Chondrocyte (in vitro differentiated cells): ENCODE measurements at places on chromosomes 2 and 18. TPM values are rescaled to one million over a fixed set of nuclear protein-coding genes. Genes with fewer than 3 reads are reported as not detected.

- DNase-seq = no peak
Observed at GRCh38 chr2:45856391-45857274, 205.2 kb downstream of the PRKCE start.

DNA sequence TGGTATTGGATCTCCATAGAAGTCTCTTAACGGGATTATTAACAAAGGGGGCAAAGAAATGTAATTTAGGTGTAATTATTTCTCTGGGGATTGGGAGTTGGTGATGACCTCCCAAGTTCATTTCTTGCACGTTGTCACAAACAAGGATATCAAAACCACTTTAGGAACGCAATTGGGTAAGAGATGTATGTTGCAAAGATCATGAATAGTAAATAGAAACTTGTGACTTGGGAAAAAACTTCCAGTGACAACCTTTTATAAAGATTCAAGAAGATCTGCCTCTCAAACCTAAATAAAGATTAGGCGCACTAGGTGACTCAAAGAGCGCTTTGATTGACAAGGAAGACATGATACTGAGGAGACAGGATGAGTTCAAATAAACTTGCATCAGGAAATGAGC lies 127.8 kb upstream of the TRIB2 start:
- DNase-seq = no peak

- DNase-seq = no peak
Observed at GRCh38 chr2:223058952-223059716, 7.1 kb downstream of the KCNE4 start.

GRCh38 chr2:111205774-111206173 lies 85.1 kb downstream of the BCL2L11 start:
- no peak for DNase-seq

- no peak for DNase-seq
Observed at GRCh38 chr2:16257322-16258028, 317.1 kb downstream of the MYCN start.

DNA sequence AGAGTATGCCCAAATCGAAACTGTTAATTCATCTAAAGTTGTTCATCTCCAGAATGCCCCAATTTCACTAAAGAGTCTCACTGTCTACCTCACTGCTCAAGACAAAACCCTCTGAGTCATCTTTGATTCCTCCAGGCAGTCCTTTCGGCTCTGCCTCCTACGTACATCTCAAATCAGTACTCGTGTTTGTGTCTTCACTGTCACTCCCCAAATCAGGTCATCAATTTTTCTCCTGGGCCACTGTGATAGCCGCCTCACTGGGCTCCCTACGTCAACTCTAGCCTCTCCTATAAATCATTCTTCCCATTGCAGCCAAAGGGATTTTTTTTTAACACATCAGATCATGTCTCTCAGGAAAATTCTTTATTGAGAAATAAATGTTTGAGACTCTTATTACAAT lies 42.1 kb upstream of the TTC39C start:
- DNase-seq = no peak

GRCh38 chr2:241867776-241868420 lies 1.6 kb upstream of the RTP5 start:
- peak; percentile 87 for DNase-seq

DNA sequence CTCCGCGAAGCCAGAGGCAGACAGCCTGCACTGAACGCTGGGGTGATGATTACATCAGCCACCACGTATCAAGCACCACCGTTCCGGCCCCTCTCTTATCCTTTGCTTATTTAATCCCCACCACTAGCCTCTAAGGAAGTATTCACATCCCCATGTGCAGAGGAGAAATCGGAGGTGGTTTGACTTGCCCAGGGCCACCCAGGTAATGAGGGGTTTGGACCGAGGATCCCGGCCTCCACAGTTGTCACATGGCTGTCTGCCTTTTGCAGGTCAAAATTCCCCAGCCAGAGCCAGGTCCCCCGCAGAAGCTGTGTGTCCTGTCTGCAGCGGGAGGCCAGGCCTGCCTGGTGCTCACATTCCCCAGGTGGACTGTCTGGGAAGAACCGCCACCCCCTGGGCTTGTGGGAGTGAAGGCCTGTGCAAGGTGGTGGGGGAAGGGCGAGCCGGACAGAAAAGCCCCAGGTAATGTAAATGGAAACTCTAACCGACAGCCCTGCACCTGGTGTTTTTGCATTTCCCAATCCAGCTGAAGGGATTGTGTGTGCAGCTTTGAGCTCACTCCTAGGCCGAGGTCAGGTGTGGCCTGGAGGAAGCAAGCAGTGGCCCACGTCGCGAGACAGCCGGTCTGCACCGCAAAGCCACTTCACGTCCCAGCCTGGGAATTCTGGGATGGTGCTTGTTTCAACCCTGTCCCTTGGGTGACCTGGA lies 108.5 kb upstream of the ID2 start:
- DNase-seq = peak; percentile 74

- no peak for DNase-seq
Observed at GRCh38 chr2:230170532-230170931, 49.3 kb downstream of the SP110 start.

GRCh38 chr2:120441744-120442471 lies 96.0 kb downstream of the INHBB start:
- peak; percentile 74 for DNase-seq

GRCh38 chr2:202442882-202443281 lies 66.8 kb downstream of the BMPR2 start:
- DNase-seq = no peak

DNA sequence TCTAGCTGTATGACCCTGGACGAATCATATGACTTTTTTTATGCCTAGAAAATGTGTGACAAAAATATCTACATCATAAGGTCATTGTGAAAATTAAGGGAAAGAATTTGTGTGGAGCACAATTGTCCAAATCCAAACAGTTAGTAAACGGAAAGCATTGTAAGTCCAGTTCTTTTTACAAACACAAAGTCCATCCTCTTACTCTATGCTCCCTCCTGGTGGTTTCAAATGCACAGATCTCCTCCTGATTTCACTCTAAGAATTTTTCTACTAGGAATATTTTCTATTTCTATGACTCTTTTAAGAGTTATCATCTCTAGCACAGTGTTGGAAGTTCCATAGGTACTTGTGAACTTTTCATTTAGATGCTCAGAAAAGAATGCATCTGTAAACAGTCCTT lies 125.2 kb upstream of the ARL5A start:
- DNase-seq = no peak

DNA sequence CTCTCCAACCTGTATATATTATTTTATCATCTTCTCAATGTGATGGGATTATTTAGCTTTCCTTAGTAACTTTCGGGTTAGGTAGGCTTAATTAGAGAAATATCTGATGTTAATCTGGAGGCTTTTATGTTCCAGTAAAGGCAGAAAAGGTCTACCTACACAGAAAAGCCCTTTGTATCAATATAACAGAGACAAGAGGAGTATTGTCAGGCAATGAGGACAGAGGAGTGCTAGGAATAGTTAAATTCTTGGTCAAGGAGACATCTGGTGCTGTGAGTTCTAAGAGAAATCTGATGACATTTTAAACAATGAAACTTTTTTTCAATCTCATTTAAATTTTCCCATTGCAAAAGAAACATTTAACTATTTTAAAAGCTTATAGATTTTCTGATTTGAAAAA lies 36.1 kb downstream of the DPP4 start:
- DNase-seq = no peak

- DNase-seq = no peak
Observed at GRCh38 chr2:106579750-106580197, 92.6 kb downstream of the CD8B2 start.

DNA sequence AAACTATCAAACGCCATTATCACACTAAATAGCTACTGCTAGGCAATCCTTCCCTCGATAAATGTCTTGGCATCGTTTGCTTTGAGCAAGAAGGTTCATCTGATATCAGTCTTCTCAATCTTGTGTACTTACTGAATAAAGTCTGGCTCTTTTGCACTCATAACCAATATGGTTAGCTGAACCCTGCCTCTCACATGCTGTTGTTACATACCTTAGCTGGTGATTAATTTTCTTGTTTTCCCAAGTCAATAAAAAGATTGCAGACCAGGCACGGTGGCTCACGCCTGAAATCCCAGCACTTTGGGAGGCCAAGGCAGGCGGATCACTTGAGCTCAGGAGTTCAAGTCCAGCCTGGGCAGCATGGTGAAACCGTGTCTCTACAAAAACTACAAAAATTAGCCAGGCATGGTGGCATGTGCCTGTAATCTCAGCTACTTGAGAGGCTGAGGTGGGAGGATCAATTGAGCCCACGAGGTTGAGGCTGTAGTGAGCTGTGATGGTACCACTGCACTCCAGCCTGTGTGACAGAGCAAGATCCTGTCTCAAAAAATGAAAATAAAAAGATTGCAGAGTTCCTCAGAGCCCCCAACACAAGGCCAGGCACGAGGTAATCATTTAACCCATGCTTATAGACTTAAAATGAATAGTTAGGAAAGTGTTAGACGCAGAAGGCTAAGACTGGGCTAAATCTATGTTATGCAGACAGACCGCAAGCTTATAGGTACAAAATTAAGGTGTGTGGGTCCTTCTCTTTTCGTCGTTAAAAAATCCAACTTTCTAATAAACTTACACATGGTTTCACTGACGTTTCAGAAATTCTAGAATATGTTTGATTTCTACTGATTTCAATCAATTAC lies 177.5 kb downstream of the ALPK2 start:
- DNase-seq = no peak

DNA sequence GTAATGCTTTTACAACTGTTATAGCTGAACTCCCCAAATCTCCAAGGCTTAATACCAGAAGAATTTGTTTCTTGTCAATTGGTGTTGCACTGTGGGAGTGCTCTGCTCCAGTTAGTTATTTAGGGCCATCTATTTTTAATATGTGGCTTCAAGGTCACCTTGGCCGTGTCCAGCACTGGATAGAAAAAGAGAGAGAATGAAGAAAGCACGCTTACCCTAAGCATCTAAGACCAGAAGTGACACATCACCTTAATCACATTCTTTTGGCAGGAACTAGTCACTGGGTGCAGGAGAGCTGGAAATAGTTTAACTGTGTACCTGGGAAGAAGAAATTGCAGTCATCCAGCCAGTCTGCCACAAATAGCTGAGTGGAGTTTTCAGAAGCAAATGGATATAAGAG lies 78.8 kb downstream of the VWC2L start:
- DNase-seq = no peak

GRCh38 chr2:100988630-100989417 lies 13.3 kb upstream of the RPL31 start:
- DNase-seq = no peak

DNA sequence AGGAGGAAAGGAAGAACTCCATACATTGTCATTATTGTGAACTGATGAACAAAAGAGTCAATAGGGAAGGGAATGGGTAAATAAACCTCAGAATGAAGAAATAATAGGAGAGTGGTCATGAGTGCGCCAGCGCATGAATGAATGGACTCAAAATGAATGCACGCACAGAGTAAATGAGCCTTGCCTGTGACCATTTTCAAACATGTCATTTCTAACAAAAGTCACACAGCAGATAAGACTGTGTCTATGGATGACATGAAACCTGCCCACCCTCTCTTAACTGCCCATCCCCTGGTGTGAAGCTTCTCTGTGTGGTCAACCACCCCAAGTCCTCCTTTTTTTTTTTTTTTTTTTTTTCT lies 121.1 kb upstream of the TEX51 start:
- no peak for DNase-seq

GRCh38 chr2:204657024-204657423 lies 111.7 kb downstream of the PARD3B start:
- DNase-seq = no peak

GRCh38 chr2:211934811-211935210 lies 603.8 kb downstream of the ERBB4 start:
- no peak for DNase-seq

GRCh38 chr2:9644603-9645002 lies 13.8 kb upstream of the YWHAQ start:
- DNase-seq = no peak

DNA sequence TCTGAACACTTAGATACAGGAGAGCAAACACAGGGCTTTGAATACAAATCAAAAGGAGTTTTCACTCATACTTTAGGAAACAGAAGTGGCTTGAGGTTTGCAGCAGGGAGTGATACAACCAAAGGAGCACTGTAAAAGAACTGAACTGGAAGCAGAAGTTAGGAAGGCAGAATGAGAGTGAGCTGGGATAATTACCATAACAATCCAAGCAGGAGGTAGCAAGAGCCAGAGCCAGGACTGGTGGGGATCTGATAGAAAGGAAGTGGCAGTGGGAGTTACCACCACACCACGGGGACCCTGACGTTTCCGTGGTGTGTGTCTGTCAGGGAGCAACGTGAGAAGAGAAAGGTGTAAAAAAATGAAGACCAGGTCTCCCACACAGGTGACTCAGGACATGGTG lies 81.3 kb upstream of the EPB41L3 start:
- no peak for DNase-seq

DNA sequence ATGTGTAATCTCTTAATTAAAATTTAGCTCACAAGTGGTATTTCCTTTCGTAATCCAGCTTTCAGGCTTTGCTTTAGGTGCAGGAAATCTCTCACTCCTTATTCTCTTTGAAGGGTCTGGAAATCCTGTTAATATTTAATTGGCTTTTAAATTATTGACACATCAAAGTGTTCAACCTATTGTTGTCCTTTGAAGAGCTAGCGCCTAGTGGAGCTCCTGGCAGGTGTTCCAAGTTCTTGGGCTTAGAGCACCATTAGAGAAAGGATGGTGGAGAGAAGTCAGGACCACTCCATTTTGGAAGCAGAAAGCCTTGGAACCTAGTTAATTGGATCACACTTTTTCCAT lies 92.4 kb downstream of the CABLES1 start:
- DNase-seq = no peak

- no peak for DNase-seq
Observed at GRCh38 chr18:27361477-27361876, 176.4 kb upstream of the CHST9 start.

DNA sequence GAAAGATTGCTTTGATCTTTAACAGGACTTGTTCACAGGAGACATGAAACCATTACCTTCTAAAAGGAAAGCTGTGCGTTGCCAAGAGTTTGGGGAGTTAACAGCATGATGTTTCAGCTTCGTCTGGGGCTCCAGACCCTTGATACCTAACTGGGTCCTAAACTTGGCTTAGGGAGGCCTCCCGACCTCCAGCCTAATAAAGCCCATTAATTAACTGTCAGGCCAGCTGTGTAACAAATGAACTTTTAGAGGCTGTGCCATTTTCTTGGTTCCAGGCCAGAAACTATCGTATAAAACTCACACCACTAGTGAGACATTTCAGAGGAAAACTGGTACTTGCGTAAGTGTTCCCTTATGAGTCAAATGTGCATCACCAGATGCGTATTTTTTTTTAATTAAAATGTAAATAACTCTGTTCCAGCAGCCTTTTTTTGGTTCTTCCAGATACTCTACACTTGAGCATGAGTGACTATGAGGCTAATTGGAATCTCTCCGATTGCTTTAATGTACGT lies 236.5 kb downstream of the BCL2 start:
- DNase-seq = no peak

- DNase-seq = no peak
Observed at GRCh38 chr18:35049111-35050027, 8.2 kb downstream of the MAPRE2 start.

GRCh38 chr18:30499721-30500120 lies 542.8 kb downstream of the DSC3 start:
- DNase-seq = no peak

SATB2 gene
- 10.5 to 12.0 TPM (median 11.6 TPM) in 3 replicates for total RNA-seq

ILKAP gene
- total RNA-seq = 24.9 to 36.7 TPM (median 29.7 TPM) in 3 replicates

SP9 gene
- not detected in 3 replicates for total RNA-seq

HJURP gene
- 6.9 to 9.2 TPM (median 8.2 TPM) in 3 replicates for total RNA-seq

NEMP2 gene
- 7.9 to 9.6 TPM (median 8.9 TPM) in 3 replicates for total RNA-seq

SMIM21 gene
- not detected in 3 replicates for total RNA-seq

NR4A2 gene
- total RNA-seq = 1.2 TPM in 3 replicates

MC5R gene
- total RNA-seq = not detected in 3 replicates

RAB17 gene
- total RNA-seq = 0.25 to 0.95 TPM (median 0.68 TPM) in 3 replicates

GPR45 gene
- not detected in 3 replicates for total RNA-seq

DAW1 gene
- 0.28 to 0.65 TPM (median 0.47 TPM) in 3 replicates for total RNA-seq

RAX gene
- total RNA-seq = not detected in 3 replicates

NLRC4 gene
- total RNA-seq = not detected in 3 replicates

SERPINB5 gene
- total RNA-seq = 0.24 TPM in 1 of 3 replicates, not detected in the others

TUBA4B gene
- not detected in 3 replicates for total RNA-seq
